ENCODE measurements at places on chromosomes 6 and 20.

- peak; percentile 82 for DNase-seq
Measured at GRCh38 chr6:5094327-5094726, 9.2 kb downstream of the PPP1R3G start.

- DNase-seq: peak; percentile 90
Measured at GRCh38 chr20:52056203-52057062, 135.1 kb downstream of the ZFP64 start.

GRCh38 chr20:54062812-54063280 is 7.5 kb downstream of the BCAS1 start:
- DNase-seq: no peak

DNA sequence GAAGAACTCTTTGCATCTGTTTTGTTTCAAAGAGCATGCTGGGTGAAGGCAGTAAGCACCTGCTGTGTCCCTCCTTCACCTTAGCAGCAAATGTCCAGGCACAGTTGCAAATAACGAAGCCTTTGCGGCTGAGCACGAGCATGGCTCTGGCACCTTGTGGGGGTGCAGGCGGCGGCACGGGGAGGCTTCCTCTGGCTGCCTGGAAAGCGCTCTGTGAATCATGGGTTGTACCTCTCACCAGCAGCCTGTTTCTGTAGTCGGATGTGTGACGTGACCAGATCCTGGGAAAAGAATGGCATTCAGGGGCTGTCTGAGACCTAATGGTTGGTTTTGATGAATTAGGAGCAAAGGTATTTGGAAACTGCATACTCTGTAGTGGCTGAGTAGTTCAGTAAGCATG is 144.8 kb downstream of the DTNBP1 start:
- no peak for DNase-seq

DNA sequence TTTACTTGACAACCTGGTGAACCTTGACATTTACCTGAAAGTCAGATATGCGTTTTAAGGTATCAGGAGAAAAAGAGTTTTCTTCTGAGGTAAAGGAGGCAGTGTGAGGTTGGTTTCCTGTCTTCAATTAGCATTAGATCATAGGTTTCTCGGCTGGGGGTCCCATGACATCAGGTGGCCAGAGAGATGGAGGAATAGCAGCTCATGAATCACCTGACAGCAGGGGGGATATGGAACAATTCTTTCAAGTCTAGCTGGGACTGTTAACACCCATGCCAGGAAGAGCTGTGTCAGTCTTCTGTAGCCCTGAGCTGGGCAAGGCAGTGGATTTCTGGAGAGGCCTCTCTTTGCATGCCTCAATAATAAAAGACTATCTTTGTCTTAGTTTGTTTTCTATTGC is 108.0 kb upstream of the TMEM170B start:
- DNase-seq: no peak
